ENCODE measurements at places on chromosomes 16 and 17.

DNA sequence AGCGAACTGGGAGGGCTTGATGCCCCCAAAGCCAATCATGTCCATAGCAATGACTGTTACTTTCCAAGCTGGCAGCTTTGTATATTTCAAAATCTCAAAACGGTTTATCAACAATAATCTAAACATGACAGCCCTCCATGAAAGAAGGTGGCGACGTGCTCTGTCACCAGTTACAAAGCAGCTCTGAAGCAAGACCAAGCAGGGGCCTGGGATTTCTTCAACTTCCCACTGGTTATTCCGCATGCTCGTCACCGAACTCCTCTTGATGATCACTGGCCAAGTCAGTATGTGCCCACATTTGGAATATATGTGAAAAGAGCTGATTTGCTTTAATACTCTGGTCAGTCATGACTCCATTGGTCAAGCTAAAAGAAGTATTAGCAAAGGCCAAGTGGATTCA lies 175.6 kb downstream of the VPS53 start:
- no peak for DNase-seq

GRCh38 chr16:65658349-65658748 lies 536.5 kb upstream of the CDH11 start:
- no peak for DNase-seq

GRCh38 chr16:53549970-53550690 lies 47.1 kb upstream of the AKTIP start:
- DNase-seq, result peak; percentile 49

GRCh38 chr17:66858226-66859083 lies 23.5 kb downstream of the CACNG5 start:
- DNase-seq, result no peak

DNA sequence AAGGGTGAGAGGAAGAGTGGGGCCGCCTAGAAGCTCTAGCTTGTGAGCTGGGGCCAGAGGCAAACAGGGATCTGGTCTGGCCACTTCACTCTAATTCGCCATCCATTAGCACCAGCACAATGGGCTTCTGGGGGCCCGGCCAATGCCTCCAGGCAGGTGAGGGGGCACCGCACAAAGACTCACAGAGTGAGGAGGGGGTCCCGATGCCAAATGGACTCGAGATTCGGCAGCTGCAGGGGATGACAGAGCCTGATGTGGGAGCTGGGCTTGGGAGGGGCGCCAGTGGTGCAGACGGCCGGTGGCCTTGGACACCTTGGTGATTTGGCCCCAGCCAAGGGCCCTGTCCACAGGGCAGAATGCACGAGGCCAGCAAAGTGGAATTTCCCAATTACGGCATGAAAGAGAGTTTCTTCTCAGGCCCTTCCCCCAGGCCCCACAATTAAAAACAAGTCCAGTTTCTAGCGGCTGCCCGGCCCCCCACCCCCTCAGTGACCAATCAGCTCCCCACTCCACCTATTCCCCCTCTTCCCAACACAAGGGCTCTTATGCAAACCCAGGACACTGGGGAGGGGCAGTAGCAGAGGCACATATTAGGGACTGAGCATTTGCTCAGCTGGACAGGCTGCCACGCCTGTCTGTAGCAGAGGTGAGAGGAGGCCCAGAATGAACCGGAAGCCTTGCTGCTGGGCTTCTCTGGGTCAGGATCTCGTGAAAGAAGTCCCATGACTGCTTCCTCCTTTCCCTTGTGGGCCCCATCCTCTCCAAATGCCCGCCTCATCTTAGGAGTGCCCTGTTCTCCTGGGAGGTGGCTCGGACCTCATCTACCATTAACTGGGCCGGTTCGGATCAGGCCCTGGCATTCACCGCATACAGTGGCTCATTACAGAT lies 39.4 kb upstream of the MTSS2 start:
- no peak for DNase-seq

DNA sequence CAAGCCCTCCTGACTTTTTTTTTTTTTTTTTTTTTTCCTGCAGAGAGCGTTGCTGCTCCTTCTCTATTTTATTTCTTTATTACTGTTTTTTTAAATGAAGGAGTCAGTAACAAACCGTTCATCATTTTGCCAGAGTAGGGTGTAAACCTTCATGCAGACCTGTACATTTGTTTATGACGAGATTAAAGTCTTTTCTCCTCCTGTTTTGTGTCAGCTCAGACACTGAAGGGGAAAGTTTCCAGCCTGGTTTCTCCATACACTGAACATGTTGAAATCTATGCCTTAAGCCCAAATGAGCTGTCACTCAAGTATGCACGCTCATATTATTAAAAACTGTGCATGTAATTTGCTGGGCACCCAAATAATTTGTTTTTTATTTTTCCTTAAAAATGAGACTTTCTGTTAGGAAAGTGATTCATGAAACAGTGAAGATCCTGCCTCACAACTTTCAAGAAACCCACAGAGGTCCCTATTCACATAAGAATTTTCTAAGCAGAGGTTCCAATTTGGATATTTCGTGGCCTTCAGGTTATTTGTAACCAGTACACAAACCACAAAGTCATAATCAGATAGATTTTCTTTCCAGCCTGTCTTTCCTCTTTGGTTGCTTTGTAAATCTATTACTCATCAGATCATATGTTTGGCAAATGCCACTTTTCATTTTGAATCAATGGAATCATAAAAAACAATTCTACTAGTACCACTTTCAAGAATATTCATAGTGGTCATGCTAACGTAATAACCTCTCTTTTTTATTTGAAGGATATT lies 700.3 kb downstream of the MAF start:
- DNase-seq, result no peak

DNA sequence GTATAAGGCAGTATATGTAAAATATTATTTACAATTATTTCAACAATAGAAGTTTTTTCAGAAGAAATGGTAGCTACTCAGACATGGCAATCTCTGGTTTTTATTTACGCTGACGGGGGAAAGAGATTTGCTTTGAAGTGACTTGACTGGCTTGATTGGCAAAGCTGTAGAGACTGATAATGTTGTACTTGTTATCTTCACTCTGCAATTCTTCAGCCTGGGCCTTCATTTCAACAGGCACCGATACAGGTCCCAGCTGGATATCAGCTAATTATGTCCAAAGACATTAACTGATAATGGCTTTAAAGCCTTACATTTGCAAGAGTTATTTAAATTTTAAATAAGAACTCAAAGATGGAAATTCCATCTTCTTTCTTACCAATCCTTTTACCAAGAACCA lies 151.4 kb upstream of the HS3ST3A1 start:
- no peak for DNase-seq

DNA sequence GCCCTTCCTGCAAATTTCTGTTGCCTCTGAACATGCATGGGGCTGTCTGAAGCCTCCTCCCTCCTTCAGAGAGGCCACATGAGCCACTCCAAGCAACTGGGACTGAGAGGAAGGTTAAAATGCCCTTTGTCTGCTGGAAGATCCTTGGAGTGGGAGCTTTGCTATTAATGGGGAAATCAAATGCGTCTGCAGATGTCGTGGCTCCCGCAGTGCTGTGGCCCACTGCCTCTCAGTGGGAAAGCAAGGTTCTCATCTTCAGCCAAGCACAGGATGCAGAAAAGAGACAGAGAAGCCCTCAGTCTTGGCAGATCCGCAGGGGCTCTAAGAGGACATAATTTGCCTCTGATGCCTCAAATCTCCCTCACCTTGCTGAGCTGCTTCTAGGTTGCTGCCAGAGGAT lies 34.8 kb downstream of the PEMT start:
- no peak for DNase-seq

GRCh38 chr16:50050802-50051201 lies 15.0 kb upstream of the HEATR3 start:
- no peak for DNase-seq

DNA sequence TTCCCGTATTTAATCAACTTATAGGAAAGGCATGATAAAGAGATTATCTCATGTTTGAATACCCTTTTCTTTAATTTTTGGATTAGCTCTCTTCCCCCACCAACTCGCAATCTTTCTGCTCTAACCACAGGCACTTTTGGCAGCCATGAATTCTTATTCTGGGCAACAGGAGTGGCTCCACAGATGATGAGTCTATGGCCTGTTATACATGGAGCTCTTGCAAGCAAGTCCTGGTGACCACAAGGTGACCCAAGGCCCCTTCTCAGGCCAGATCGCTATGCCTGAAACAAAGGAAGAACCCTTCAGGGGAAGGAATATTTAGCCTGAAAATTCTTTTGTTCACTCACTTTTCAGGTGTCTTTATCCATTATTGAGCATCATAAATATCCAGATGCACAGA lies 10.8 kb upstream of the ZNF267 start:
- no peak for DNase-seq

DNA sequence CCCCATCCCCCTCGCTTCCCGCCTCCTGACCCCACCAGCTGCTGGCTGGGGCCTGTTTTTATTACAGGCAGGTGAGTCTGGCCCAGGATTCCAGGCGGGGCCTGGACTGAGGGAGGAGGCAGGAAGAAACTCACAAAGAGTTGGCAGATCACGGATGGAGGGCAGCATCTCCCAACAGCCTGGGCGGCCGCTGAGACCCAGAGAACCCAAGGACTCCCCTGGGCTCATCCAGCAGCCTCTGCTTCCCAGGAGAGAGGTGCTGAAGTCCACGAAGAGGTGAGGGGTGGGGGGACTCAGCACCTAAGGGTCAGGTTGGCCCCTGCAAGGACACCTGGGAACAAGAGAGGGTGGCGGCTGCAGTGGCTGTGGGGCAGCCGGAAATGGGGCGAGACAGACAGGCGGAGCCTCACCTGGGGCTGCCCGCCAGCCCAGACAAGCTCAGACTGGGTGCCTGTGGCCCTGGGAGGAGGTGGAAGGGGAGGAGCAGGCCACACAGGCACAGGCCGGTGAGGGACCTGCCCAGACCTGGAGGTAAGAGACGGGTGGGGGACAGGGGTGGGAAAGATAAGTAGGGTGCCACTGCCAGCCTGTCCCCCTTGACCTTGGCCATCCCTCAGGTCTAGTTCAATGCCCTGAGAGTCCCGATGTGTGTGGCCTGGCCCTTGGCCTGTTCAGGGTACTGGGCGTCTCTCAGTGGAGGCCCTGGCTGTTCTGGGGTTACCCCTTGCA lies 8.7 kb upstream of the ADGRG1 start:
- peak; percentile 79 for DNase-seq

- DNase-seq, result peak; percentile 38
Observed at GRCh38 chr17:33178681-33179080, 114.4 kb downstream of the ASIC2 start.

DNA sequence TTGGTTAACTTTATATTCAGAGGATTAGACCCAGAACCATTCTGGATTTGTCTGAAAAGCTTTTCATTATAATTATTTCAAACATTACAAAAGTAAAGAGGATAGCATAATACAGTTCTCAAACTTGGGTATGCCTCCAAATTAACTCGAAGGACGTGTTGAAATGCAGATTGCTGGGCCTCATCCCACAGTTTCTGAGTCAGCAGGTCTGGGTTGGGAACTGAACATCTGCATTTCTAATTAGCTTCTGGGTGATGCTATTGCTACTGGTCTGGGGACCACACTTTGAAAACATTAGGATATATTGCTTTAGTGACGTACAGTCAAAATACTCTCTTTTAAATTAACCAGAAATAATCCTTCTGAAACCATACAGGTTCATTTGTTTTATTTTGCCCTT lies 10.0 kb downstream of the TPPP3 start:
- no peak for DNase-seq

- peak; percentile 91 for DNase-seq
Observed at GRCh38 chr16:85227084-85227945, 115.0 kb upstream of the CIBAR2 start.

DNA sequence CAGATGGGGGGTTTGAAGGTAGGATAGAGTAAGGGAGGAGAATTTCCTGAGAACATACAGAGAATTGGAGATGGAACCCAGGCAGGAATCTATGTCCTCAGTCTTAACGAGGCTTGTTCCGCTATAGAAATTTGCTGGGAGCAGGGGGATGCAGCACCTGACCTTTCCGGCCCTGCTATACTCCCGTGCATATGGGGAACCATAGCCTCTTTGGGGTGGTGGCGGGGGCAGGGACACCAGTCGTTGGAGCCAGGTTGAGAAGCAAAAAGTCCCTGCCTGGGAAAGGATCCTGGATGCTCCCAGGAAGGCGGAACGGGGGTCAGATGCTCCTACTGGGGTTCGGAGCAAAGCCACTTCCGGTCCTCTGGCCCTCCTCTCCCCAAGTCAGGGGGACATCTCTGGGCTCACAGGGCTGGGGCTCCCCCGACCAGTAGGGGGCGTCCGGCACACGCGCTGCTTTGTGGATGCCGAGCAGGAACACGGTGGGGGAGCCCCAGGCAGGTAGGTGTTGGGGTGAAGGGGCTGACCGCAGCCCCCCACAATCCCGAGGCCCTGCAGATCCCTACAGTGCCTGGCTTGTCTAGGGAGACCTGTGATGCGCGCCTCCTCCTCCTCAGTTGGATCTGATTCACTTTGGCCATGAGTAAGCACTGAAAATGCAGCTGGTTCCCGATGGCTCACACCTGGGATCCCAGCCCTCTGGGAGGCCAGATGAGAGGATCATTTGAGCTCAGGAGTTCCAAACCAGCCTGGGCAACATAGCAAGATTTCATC lies 15.5 kb upstream of the TFAP4 start:
- DNase-seq, result peak; percentile 73

- DNase-seq, result no peak
Observed at GRCh38 chr17:76538281-76538931, 897 bp upstream of the CYGB start.

DNA sequence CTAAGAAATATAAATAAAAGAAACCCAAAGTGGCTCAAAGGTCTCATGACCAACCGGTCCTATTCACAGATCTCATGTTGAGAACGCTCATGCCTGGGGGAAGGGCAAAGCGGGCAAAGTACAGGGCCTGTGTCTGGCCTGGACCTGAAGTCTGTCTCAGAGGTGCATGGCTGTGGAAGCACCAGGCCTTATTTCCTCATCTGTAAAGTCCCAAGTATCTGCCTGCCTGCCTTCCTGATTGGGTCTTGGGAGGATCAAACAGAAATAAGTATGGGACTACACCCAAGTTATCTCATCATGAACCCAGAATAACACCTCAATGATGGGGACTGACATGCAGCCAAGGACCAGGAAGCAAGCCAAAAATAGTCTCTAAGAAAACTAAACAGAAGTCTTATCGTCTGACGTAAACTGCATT lies 14.2 kb downstream of the AXIN2 start:
- no peak for DNase-seq

- DNase-seq, result no peak
Observed at GRCh38 chr17:74543891-74544760, 1.8 kb downstream of the CD300C start.

- no peak for DNase-seq
Observed at GRCh38 chr16:12201216-12201615, 224.7 kb downstream of the SNX29 start.

GRCh38 chr16:47320546-47321310 lies 140.1 kb downstream of the ITFG1 start:
- no peak for DNase-seq

DNA sequence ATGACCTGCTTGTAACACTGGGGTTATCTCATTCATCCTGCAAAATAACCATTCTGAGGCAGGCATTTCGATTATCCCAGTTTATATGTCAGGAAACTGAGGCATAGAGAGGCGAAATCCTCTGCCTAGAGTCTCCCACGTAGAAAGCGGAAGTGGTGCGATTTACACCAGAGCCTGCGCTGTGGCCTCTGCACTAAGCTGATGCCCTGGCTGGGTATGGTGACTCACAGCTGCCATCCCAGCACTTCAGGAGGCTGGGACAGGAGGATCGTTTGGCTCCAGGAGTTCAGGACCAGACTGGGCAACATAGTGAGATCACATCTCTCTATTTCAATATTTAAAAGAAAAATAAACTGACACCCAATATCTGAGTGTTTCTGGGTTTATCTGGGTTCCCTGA lies 59.3 kb upstream of the BCO1 start:
- no peak for DNase-seq

- peak; percentile 18 for DNase-seq
Observed at GRCh38 chr17:28878981-28879380, 18.6 kb downstream of the FLOT2 start.

- no peak for DNase-seq
Observed at GRCh38 chr17:66222798-66223350, 6.3 kb downstream of the APOH start.
